ENCODE measurements at places on chromosomes 13 and 19. TPM values are rescaled to one million over a fixed set of nuclear protein-coding genes. Genes with fewer than 3 reads are reported as not detected.

NLRP9 gene
- total RNA-seq: not detected

MYBPC2 gene
- 3.5 TPM for total RNA-seq

TTYH1 gene
- 223 TPM for total RNA-seq

NPHS1 gene
- 0.30 TPM for total RNA-seq

CKM gene
- total RNA-seq: 0.99 TPM

PEG3 gene
- 160 TPM for total RNA-seq

ADGRE3 gene
- total RNA-seq: not detected

OR10H5 gene
- under 0.01 TPM for total RNA-seq

GIPC3 gene
- 0.55 TPM for total RNA-seq

RNF6 gene
- 27.0 TPM for total RNA-seq

SLC39A3 gene
- 22.4 TPM for total RNA-seq

ERICH4 gene
- not detected for total RNA-seq

SBSN gene
- total RNA-seq: 0.06 TPM

ZNF587 gene
- 32.2 TPM for total RNA-seq

GGACT gene
- 10.1 TPM for total RNA-seq

GPR4 gene
- total RNA-seq: 1.2 TPM

ADAMTSL5 gene
- total RNA-seq: 0.99 TPM

TEKTIP1 gene
- 2.1 TPM for total RNA-seq

SLC5A5 gene
- total RNA-seq: 104 TPM

ZNF724 gene
- 13.3 TPM for total RNA-seq

SPC24 gene
- 32.9 TPM for total RNA-seq

TEX101 gene
- total RNA-seq: not detected

ZGLP1 gene
- 1.6 TPM for total RNA-seq

PRX gene
- total RNA-seq: 28.7 TPM

GPR32 gene
- total RNA-seq: not detected

CRB3 gene
- 0.44 TPM for total RNA-seq

IGFL2 gene
- total RNA-seq: 0.10 TPM

ADGRE1 gene
- total RNA-seq: not detected

ZNF626 gene
- 19.1 TPM for total RNA-seq

NAPSA gene
- total RNA-seq: 0.79 TPM

EID2 gene
- total RNA-seq: 17.1 TPM

PNMA8B gene
- total RNA-seq: 10.6 TPM

KLK12 gene
- total RNA-seq: not detected

All from spinal cord (tissue), 10 donors.